Activated CD4-positive, alpha-beta T cell treated with anti-CD3 and anti-CD28 coated beads, Interleukin-2, amount 50 U/mL, for 24 hours (primary cell): ENCODE measurements at places on chromosomes 5 and 9.

GRCh38 chr9:693201-694091, 148.1 kb upstream of the DMRT1 start:
- DNase-seq, result no peak

DNA sequence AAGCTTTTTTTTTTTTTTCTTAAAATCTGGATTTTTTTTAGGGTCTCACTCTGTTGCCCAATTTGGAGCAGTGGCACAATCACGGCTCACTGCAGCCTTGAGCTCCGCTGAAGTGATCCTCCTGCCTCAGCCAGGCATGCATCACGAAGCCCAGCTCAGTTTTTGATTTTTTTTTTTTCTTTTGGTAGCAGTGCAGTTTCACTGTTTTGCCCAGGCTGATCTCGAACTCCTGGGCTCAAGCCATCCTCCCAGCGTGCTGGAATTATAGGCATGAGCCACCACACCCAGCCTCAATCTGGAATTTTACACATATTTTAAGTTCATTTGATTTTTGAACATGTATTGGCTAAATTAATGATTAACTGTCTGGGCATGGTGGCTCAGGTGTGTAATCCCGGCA, 36.3 kb downstream of the TRIO start:
- no peak for DNase-seq

GRCh38 chr9:132857031-132857430, 21.1 kb downstream of the AK8 start:
- DNase-seq, result no peak

- peak; percentile 36 for DNase-seq
These were observed 72.9 kb downstream of the BAAT start for GRCh38 chr9:101311758-101312420.

GRCh38 chr5:55306641-55307382, 682 bp downstream of the DHX29 start:
- no peak for DNase-seq

DNA sequence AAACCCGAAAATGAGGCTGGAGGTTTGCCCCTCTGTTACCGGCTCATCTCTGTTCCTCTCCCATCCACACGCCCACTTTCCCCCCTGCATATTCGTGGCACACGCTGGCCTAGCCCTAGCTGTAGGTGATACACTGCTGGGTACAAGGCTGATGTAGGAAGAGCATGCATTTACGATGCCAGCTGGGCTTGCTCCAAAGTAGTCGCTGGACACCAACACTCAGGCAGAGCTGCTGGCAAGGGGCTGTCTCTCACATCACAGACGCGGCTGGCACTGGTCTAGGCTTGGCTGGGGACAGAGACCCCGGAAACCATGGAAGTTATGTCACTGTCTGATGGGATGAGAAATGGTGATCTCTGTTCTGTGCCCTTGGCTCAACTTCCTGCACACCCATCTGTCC, 9.8 kb upstream of the PHYKPL start:
- no peak for DNase-seq

DNA sequence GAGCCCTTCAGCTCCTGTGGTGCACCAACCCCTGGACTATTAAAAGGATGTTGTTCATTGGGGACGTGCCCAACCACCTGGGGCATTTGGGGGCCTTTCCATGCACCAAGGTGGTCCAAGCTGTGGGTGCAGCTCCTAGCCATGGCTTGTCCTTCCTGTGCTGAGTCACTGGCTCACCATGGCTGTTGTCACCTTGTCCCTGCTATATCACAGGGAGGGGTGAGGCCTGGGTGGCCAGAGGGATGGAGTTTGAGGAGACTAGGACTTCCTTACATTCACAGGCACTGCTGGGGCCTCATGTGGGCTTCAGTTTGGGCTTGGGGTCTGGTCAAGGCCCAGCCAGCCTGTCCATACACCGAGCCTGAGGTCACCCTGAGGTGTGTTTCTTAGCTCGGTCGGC, 45.5 kb downstream of the PHF2 start:
- DNase-seq, result no peak

DNA sequence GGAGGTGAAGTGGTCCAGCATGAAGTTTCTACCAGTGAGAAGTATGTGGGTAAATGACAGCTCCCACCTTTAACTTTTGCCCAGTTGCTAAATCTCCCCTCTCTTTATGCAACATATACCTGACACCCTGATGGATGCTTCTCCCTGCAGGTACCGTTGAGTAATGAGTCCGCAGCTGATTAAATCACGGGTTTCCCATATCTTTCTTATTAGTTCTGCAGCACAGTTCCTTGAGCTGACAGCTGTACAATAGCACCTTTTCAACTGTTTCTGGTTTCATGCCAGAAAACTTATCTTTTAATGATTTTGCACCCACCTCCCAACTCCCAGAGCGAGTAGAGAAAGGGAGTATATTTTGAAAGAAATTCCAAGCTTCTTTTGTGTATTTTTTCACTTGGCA, 161.0 kb upstream of the TUT7 start:
- DNase-seq, result no peak

DNA sequence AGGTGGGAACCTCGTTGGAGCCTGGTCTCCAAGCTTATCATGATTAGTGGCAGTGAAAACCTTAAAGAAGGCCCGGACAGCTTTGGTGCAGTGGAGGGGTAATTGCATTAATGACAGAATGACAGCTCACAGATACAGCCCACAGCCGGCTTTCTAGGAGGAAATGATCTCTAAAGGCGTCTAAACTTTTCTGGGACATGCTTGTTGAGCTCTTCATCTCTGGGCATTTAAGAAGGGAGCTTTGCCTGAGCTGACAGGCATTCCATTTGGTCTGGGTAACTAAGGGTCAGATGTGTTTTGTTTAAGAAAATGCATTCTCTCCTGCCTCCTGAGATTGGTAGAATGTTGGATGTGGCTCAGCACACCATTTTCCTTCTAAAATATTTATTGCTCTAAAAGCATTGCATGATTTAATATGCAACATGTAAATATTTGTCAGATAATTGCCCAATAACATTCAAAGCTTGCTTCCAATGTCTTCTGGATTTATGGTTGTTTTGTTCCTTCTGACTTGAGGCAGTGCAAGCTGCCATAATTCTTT, 4.0 kb downstream of the ANKRD33B start:
- no peak for DNase-seq

DNA sequence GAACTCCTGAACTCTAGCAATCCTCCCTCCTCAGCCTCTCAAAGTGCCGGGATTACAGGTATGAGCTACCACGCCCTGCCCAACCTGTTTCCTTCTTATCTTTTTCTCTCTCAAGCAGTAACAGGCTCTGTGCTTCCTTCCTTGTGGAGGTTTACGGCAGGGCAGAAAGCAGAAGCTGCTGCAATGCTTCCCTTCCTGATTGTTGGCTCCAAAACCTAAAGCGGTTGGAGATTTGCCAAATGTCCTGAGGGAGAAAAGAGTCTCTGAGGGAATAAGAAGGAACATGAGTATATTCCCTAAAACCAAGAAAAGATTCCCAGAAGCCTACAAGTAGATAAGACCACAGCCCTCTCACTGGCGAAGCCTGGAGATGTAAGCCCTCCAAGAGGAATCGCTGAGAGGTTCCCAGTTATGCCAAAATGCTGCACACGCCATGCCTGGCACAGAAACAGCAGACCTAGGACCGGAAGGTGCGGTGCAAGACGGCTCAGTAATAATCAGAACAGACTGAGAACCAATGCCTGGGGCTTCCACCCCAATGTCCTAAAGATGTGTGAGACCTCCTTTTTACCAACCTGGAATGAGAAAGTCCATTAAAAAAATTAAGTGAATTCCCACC, 73.2 kb downstream of the APTX start:
- no peak for DNase-seq

GRCh38 chr5:143046314-143046713, 276.1 kb downstream of the ARHGAP26 start:
- no peak for DNase-seq

- DNase-seq, result no peak
These were observed 105.7 kb upstream of the HAND1 start for GRCh38 chr5:154583671-154584177.

DNA sequence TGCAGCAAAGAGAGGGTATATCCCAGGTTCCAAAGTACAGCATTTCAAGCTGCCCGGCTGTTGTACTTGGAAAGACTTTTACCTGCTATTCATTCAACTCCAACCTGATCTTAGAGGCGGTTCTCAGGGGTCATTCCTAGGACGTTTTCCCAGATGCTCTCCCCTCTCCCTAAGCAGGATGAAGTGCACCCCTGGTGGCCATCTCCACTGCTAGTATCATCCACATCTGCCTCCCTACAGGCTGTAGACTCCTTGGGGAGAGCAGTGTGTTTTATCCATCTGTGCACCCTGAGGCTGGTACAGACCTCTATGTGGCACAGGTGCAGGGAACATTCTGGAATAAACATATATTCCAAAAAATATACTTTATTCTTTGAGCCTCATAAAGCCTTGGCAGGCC, 56.8 kb downstream of the PTPN3 start:
- DNase-seq, result no peak

GRCh38 chr5:15902066-15902465, 277.5 kb downstream of the MARCHF11 start:
- no peak for DNase-seq

GRCh38 chr5:98503616-98504015, 269.8 kb upstream of the RGMB start:
- no peak for DNase-seq

GRCh38 chr9:17005056-17005823, 129.6 kb upstream of the CNTLN start:
- DNase-seq, result no peak

DNA sequence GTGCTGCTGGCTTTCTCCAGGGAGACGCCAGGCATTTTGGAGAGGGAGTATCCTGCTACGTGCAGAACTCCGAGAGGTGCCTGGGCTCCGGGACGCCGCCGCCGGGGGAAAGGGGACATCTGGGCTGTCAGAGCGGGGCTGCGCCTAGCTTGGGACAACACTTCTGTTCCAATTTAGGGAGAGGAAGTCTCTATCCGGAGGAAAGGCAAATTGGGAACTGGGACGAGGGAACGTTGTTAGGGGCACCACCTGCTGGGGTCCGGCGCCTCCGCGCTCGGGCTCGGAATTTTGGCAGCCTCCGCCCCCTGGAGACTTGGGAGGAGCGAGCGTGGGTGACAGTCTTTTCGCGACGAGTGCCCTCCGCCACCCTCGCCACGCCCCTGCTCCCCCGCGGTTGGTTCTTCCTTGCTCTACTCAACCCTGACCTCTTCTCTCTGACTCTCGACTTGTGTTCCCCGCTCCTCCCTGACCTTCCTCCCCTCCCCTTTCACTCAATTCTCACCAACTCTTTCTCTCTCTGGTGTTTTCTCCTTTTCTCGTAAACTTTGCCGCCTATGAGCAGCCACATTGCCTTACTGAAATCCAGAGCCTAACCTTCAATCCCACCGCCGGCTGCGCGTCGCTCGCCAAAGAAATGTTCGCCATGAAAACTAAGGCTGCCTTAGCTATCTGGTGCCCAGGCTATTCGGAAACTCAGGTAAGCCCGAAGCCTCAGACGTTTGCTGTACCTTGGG, 1.6 kb downstream of the TSLP start:
- no peak for DNase-seq

- no peak for DNase-seq
These were observed 63.7 kb downstream of the DENND4C start for GRCh38 chr9:19294219-19294618.

DNA sequence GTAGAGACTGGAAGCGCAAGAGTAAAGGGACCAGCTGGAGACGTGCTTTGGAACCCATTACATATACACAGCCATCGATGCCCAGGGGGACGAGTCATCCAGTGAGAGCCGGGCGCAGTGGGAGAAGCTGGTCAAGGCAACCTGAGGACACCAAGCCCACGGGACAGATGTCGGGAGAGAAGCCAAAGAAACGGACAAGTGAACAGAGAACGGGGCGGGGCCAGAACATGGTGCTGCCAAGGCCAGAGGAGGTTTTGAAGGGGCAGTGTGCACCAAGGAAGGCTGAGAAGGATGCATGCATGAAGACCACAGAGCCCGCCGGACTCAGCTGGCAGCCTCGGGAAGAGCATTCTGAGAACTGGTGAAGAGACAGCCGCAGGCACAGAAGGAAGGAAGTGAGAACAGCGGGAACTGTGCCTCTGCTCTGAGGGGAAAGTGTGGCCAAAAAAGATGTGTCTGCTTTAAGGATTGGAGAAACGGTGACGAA, 20.3 kb downstream of the CAMSAP1 start:
- DNase-seq, result no peak

GRCh38 chr9:133758228-133758627, 20.1 kb upstream of the SARDH start:
- DNase-seq, result no peak

DNA sequence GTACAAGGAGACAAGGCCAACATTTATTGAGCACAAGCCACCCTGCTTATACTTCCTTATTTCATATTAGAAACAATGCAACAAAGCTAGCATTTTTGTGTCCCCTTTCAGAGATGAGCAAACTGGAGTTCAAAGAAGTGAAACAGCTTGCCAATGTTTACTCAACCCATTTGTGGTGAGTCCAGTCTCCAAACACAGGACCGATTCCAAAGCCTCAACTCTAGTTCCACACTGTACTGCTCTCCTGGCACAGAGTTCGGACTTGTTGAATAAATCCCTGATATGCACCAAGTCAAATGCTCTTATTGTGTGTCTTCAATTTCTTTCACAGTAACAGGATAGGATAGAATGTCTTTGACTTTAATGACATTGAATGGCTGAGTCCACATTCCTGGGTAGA, 604.8 kb upstream of the BRINP1 start:
- no peak for DNase-seq

GRCh38 chr5:140509898-140510297, 37.6 kb upstream of the EIF4EBP3 start:
- DNase-seq, result no peak

GRCh38 chr9:90099262-90099963, 494.6 kb downstream of the GADD45G start:
- DNase-seq, result no peak

- DNase-seq, result no peak
These were observed 152.9 kb upstream of the SLC28A3 start for GRCh38 chr9:84493284-84493947.

GRCh38 chr9:134544388-134545214, 97.0 kb upstream of the COL5A1 start:
- no peak for DNase-seq

- DNase-seq, result no peak
These were observed 72.7 kb upstream of the ORM1 start for GRCh38 chr9:114250235-114250568.

GRCh38 chr5:1447671-1448361, 2.6 kb upstream of the SLC6A3 start:
- DNase-seq, result no peak

DNA sequence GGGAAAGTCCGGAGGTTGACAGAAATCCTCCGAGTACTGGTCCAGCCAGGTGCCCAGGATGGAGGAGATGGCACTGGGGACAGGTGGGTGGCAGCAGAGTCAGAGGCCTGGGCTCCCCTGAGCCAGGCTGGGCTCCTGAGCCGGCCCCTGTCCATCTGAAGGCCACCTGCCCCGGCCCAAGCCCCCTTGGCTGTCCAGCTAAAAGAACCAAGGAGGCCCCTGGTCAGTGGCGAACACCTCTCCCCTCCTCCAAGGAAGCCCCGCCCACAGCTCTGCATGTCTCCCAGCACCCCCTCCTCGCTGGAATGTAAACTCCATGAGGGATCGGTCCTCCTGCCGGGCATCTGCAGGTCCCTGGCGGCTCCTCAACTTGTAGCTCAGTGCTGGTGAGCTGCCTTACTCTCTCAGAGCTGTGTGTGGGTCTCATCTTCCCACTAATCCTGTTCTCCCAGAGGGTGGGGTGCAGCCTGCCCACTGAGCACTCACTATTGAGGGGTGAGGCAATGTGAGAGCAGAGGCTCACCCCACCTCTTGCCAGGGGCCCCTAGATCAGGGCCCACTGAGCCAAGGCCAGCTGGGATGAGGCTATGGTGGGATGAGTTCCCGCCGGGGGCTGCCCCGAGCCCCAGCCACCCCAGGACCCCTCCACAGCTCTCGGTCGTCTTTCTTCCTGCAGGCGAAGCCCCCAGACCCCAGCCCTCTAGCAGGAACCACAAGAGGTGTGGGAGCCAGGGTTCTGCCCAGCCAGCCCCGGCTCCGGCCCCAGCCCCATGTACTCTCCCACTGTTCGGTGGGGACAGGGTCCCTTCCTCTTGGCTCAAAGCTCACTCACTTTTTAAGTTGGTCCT, 12.0 kb downstream of the RALGDS start:
- no peak for DNase-seq
